ENCODE measurements at places on chromosomes 5 and 9.

DNA sequence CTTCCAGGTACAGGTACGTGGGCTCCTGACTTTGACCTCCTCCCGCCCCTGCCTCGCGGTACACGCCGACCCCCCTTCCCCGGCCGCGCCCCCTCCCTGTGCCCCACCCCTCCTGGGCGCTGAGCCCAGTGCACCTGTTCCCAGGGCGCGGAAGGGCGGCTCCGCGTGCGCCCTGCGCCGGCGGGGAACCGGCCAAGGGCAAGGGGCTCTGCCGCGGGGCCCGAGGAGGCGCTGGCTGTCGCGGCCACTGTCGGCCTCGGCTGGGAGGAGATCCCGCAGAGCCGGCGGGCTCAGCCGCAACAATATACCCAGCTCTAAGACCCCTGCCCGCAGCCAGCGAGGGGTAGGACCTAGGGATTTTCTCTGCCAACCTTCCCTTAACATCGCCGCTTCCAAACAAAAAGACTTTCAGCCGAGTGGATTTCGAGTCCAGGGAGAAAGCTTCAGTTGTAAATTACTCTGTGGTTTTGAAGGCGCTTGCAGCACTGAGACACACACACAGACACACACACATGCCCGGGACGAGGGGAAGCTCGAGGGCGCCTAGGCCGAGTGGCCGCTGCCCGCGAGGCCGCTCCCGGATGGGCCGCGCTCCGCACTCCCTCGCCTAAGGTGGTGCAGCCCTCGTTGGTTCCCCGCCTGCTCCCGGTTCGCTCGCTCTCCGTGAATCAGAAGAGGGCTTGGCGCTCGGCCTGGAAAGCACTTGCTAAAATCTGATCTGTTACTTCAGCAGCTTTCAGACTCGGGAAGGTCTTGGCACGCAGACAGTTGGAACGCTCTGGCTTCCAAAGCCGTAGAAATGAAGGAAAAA, 1.2 kb downstream of the FGF18 start:
- peak; percentile 82 for DNase-seq

DNA sequence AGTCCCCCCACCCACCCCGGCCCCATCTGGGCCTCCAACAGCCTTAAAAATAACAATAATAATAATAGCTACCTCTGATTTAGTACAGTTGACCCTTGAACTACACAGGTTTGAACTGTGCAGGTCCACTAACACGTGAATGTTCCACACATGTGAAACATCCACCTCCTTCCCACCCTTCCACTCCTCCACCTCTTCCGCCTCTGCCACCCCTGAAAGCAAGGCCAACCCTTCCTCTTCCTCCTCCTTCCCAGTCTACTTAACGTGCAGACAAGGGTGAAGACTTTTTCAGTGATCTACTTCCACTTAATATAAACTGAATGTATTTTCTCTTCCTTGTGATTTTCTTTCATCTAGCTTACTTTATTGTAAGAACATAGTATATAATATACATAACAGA, 10.8 kb downstream of the PDGFRB start:
- DNase-seq: no peak

- no peak for DNase-seq
These were observed 132.1 kb upstream of the MAP3K1 start for GRCh38 chr5:56683281-56683680.

DNA sequence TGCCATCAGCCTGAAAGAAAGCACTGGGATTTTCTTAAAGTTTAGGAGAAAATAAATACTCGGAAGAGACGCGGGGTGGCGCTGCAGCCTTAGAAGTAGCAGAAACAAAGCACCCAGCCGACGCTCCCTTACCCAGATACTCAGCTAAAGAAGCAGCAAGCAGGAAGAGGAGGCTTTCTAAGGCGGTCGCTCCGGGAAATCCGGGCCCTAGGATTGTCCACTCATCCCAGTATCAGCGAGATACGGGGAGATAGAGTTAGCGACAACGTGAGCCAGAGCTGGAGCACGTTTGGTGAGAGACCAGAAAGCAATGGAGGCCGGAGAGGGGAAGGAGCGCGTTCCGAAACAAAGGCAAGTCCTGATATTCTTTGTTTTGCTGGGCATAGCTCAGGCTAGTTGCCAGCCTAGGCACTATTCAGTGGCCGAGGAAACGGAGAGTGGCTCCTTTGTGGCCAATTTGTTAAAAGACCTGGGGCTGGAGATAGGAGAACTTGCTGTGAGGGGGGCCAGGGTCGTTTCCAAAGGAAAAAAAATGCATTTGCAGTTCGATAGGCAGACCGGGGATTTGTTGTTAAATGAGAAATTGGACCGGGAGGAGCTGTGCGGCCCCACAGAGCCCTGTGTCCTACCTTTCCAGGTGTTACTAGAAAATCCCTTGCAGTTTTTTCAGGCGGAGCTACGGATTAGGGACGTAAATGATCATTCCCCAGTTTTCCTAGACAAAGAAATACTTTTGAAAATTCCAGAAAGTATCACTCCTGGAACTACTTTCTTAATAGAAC, at the start of gene PCDHB2:
PCDHB2 (plus strand) TSS at position 135 of the 782 bp plus-strand sequence; CDS start at position 311, 176 bp downstream.
- peak; percentile 1 for DNase-seq

DNA sequence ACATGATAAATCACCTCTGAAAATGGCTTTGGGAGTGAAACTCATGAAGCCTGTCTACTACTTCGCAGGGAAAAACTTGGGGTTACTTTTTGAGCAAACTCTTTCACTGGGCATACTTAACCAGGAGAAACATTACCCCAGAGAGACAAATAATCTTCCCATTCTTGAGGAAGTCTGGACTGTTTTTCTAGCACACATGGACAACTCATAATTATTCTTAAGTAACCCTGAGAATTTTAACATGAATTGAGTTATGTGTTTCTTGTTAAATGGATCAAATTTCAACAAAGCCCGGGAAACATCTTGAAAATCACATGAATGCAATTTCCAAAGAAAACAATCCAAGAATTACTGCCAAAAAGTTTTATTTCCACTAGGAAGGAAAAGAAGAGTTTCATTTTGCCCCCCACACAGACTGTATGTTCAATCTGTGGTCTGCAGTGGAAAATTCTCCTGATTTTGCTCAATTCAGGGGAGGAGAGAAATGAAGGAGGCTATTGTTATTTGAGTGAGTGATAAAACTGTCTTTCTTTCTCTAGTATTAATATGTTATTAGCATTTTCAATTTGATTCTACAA, 564.8 kb upstream of the CLINT1 start:
- peak; percentile 28 for DNase-seq

- no peak for DNase-seq
These were observed 28.6 kb downstream of the C9orf153 start for GRCh38 chr9:86230858-86231257.

GRCh38 chr5:20109326-20109725, 121.3 kb upstream of the CDH18 start:
- no peak for DNase-seq

DNA sequence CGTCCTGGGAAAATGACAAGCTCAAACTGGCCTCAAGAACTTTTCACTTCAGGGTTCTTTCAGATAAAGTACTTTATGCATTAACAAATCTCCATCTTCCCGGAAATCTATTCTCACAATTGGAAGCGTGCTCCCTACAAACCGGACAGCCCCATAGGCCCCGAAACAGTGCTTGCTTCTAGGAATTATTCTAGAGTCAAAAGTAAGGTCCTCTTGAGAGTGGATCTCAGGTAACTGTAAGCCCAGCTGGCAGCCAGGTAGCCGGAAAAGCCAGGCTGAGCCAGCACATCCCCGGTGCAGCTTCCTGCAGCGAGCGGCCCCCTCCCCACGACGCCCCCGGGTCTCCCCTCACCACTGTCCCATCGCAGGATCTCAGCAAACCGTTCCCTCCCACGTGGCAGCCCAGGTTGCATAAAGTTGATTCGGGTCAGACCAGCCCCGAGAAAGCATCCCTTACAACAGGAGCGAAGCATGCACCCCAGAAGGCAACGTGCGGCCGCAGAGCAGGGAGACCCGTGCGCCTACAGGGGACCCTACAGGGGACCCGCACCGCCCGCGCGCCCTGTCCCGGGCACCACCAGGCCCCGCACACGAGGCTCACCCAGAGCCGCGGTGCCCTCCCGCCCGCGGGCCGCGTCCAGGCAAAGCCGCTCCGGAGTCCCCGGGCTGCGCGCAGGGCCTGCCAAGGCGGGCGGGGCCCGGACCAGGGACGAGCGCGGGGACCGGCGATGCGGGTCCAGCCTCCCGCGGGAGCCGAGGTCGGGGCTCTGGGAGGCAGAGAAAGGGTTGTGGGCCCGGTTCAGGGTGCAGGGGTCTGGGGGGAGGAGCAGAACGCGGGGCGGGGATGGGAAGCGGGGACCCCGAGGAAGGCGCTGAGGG, 920 bp downstream of the LPCAT1 start:
- DNase-seq: peak; percentile 28

DNA sequence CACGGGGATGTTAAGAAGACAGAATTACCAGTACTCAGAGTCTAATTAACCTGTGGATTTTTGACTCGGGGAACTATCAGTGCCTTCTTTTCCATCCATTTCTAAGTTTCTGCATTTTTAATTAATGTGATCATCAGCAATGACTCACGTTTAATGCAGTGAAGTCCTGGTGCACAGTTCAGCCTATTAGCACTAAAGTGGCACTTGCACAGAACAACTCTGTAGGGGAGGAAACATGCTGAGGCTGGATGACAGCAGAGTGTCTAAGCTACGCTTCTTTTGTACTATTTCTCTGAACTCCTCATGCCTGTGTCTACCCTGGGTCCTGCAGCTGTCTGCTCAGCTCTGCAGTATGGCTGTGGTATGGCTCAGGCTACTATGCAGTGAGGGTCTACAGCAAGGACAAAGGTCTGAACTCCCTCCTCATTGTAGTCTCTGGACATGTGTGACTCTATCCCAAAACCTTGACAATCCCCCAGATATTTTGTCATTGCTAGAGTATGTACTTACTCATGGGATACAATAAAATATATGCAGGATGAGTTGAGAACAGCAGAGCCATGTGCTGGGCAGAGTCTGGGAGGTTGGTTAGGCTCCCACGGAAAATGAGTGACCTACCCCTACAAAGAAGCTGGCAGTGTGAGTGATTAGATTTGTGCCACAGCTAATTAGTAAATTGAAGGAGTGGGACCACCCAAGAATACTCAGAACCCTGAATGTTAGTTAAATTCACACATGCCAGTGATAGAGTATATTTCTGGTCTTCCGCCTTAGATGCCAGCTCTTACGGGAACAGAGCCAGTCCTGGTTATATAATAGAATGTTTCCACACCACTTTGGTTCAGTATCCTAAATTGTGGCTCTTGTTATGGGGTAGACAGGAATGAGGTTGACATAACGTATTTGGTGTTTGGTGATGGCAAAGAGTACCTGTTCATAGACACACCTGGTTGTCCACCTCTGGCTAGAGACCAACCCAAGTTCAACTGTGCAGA, 148.0 kb downstream of the GHR start:
- peak; percentile 16 for DNase-seq

DNA sequence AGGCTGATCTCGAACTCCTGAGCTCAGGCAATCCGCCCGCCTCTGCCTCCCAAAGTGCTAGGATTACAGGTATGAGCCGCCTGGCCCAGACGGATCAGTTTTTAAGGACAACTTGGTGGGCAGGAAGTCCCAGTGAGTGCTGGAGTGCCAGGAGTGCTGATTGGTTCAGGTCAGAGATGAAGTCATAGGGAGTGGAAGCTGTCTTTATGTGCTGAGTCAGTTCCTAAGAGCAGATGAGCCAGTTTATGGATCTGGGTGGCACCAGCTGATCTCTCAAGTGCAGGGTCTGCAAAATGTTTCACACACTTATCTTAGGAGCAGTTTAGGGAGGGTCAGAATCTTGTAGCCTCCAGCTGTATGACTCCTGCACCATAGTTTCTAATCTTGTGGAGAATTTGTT, 292.1 kb upstream of the ELAVL2 start:
- DNase-seq: no peak

DNA sequence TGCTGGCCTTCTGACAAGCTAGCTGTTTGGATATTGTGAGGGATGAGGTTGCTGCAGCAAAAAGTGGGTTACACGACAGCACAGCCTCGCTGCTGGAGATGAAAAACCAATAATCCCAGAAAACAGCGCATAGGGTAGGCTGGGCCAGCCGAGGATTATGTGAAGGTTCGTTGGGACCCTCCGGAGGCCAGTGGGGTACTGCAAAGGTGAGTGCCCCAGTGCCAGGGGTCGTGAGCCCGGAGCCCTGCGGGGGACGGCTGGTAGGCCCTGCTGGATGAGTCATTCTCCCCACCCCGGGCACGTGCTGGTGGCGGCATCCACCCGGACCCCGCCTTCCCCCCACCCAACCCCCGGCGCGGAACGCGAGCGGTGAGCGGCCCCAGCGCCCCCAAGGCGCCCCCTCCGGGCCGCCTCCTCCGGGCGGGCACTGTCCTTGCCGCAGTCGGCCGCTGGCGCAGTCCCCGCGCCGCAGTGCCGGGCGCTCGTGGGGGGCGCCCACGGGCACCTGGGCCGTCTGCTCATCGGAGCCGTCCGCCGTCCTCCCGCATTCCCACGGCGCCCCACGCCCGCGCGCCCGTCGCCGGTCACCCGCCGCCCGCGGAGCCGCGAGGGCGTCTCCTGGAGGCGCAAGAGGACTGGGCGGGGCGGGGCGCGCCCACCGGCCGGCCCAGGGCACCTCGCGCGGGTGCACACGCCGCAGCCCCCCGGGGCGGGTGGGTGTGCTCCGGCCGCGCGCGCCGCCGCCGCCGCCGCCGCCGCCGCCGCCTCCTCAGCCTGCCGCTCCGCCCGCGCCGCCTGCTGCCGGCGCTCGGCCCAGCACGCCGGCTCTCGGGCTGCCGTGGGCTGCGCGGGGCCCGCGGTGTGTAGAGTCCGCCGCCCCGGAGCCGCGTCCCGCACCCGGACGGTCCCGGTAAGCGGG, at the start of gene PHF24:
PHF24 (plus strand) TSS at position 794 of the 919 bp plus-strand sequence. CDS start 13,014 bp downstream, outside the sequence.
- peak; percentile 13 for DNase-seq

GRCh38 chr9:96156171-96156974, 145.6 kb downstream of the HSD17B3 start:
- no peak for DNase-seq
